OCI-LY7 (cell line): ENCODE measurements at places on chromosomes 3 and 15.

DNA sequence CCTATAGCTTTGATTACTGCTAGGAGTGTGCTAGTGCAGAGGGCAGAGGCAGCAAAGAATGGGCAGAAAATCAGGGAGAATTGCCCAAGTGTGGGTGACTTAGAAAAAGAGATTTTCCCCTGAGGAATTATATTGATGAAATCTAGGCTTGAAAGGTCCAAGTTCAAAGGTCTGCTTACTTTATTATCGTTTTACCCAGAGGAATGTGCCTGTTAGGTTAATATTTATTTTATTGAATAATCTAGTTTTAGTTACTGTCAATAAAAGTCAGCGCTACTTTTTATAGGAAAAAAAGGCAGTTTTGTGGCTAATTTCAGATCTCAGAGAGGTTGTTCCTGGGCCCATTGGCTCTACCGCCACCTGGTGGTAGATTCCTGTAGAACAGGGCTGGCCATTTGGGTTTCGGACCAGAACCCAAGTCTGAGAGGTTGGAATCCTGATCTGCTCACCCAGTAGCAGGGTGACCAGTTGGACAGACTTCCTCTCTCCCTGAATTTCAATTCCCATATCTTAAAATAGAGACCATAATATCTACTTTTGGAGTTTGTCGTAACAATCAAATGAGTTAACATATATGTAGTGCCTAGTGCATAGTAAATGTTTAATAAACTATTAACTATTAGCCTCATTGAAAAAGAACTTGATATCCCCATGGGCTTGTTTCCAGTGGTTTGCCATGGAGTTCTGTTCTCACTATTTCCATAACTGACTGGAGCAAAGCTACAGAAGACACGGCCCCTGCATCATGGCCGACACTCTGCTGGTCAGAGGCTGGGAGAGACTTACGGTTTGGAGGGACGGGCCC is 62.7 kb upstream of the ZNF148 start:
- DNase-seq = peak; percentile 47

DNA sequence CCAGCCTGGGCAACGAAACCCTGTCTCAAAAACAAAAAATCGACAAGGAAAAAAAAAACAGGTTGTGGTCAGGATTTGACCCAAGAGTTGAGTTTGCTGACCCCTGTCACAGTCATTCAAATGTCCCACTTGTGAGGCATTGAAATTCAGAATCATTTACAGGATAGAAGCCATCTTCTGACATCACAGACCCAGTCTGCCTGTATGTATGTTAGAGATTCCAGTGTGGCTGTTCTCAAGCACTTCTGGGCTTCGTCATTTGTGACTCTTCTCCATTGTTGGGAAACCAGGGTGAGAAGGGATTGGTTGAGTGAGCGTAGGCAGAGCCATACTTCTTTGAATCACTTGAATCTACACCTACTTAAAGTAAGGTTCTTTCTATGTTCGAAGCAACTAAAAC is 57.1 kb downstream of the LMLN start:
- DNase-seq = no peak

- no peak for DNase-seq
These were observed 22.3 kb downstream of the OSBPL10 start for GRCh38 chr3:31958701-31959152.

DNA sequence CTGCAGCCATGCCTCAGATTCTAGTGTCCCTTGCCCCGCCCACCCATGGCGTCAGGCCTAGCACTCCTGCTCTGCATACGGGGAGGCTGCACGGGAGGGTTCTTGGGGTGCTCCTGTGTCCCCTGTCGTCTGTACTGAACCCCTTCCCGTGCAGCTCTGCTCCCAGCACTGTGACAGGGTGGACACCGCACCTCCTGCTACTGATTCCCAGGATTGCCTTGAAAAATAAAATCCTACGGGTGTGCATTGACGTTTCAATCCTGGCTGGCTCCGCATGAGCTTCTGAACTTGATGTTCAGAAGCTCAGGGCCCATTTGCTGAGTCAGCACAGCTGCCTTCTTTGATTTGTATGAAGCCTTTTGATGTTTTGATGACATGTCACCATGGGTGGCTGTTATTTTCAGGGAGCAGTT is 176.4 kb downstream of the APBA2 start:
- no peak for DNase-seq

- DNase-seq = peak; percentile 14
These were observed 36.0 kb downstream of the PHLDB2 start for GRCh38 chr3:111895071-111895470.

DNA sequence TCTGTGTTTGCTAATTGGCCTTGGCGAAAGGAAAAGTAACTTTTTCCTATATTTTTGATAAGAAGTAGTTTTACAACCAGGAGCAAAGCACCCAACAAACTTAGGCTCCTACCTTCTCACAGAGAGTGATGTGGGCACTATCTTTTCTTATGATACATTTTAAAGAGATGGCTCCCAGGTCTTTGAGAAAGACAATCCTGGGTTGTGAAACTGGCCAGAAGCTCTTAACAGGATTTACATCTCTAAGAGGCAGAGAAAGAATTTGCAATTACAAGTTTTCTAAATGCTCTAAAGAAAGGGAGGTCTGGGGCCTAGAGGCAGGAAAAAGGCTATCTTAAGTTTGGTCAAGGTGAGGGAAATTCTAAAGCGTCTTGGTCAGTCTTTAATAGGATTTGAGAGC is 609.7 kb downstream of the VGLL3 start:
- no peak for DNase-seq

- peak; percentile 61 for DNase-seq
These were observed 79.8 kb upstream of the NR2E3 start for GRCh38 chr15:71730277-71731144.
